ENCODE measurements at places on chromosomes 3 and 15.

GRCh38 chr3:31227131-31227562 lies 305.6 kb upstream of the STT3B start:
- DNase-seq = no peak

DNA sequence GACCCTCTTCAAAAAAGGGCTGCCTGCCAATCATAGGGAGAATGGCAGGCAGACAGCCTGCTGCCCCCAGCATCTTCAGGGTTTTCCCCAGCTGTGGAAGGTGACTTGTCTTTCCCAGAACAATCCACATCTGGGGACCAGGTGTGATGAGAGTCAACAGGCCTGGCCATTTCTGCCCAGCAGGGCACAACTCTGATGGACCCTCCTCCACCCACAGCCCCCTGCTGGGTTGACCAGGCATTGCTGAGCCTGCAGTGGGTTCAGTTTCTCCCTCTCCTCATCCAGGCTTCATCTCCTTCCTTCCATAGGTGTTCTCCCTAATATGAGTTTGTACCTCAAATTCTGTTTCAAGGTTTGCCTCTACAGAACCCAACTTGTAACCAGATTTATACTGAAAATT lies 111.0 kb downstream of the MINAR1 start:
- DNase-seq = no peak

DNA sequence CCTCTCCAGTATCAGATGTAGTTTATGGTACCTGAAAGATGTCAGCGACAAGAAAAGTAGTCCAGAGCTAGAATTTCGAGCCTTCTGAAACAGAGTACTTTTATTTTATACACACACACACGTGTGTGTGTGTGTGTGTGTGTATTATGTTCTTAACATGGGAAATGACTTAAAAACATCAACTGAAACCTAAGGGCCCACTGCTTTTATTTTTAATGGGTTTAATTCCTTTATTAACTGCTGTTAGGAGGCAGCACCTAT lies 1.9 kb downstream of the TCF12 start:
- no peak for DNase-seq

DNA sequence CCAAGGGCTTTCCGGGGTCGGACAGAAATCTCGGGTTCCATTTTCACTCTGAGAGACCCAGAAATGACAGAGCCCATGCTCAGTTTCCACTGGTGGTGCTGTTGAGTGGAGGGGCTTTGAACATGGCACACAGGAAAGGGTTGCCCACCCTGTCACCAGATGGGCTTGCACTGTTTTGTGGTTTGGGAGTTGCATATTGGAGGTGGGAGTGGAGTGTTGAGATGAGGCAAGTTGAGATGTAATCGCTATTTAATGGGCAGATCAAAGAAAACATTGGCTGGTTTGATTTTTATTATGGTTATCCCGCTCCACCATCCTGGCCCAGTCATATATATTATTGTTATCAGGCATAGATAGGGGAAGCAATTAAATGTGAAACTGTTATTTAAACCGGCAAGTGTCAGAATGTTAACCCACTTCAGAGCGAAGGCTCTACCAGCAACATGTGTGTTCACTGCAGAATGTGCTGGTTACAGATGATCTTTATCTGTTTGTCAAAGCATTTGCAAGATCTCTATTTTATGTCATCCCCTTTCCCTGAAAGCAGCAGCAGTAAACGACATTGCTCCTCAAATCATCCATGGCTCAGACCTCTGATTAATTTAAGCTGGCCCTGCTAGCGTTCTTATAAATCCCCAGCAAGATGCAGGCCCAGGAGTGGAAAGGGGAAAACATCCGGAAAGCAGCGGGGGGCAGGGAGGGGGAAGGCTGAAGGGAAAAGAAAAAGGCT lies 58.3 kb upstream of the TSEN2 start:
- no peak for DNase-seq

- no peak for DNase-seq
Observed at GRCh38 chr15:87322265-87322664, 934.3 kb downstream of the NTRK3 start.

DNA sequence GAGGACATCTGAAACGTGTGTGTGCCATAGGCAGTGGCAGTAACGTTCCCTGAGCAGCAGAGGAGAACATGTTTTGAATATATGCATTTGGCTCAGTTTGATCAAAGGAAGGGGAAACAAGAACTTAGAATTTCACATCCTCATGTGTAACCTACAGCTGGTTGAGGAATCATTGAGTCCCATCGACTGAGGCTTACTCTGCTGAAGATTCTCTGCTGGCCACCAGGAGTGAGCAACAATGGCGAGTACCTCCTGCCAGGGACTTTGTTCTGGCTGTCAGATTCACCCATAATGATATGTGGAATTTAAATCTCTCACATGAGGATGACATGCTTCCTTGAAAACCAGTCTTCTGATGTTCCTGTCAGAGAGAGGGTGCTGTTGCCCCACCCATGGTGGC lies 21.3 kb downstream of the GORASP1 start:
- DNase-seq = no peak

DNA sequence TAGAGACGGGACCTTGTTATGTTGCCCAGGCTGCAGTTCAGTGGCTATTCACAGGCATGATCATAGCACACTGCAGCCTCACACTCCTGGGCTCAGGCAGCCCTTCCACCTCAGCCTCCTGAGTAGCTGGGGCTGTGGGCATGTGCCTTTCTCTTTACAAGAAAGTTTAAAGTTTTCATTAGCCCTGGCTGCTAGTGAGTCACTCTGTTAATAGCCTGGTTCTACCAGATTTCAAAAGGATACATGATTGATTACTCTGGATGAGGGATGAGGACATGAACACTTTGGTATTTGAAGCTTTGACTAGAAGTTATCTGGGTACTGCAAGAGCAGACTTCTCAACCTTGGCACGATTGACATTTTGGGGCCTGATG lies 95.1 kb downstream of the DHX36 start:
- no peak for DNase-seq

DNA sequence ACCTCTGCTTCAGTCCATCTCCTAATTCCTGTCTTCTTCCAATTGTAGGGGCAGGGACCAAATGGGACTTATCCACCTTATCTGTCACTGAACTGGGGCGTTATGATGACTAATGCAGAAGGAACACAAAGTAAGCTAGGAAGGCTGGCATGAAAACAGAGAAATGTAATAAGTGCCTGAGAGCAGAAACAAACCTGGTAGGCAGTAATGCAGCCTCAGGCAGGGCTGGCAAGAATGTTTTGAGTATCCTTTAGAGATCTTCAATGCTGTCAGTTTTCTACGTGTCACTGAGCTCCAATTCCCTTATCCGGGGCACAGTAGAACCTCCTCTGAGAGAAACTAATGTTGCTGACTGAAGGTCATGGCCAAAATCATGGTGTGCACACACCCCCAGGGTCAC lies 246.2 kb upstream of the TBL1XR1 start:
- no peak for DNase-seq

- DNase-seq = no peak
Observed at GRCh38 chr15:35184646-35185045, 99.6 kb upstream of the NANOGP8 start.

- no peak for DNase-seq
Observed at GRCh38 chr15:66241087-66241907, 12.3 kb downstream of the MEGF11 start.

DNA sequence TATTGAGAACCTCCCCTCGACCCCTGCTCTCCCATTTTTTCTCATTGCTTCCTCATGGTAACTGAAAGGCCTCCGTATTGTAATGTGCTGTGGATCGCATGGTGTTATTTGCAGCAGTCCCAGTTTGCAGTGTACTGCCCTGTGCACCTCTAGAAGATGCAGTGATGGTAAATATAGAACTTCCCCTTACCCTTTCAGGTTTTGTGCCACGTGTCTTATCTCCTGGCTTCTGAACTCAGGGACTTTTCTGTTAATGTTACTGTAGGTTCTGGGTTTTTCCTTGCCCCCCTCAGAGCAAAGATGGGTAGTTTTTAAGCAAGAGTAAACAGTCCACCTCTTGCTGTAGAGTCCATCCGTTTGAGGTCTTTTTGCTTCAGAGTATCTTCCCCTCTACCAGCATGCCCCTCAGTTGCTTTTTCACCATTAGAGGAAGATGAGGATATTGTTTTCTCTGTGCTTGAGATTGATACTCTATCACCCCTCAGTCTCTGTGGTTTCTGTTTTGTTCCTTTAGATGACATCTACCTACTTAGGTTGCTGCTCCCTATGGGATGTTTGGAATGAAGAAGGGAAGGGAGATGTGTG lies 22.4 kb downstream of the CHD2 start:
- no peak for DNase-seq

DNA sequence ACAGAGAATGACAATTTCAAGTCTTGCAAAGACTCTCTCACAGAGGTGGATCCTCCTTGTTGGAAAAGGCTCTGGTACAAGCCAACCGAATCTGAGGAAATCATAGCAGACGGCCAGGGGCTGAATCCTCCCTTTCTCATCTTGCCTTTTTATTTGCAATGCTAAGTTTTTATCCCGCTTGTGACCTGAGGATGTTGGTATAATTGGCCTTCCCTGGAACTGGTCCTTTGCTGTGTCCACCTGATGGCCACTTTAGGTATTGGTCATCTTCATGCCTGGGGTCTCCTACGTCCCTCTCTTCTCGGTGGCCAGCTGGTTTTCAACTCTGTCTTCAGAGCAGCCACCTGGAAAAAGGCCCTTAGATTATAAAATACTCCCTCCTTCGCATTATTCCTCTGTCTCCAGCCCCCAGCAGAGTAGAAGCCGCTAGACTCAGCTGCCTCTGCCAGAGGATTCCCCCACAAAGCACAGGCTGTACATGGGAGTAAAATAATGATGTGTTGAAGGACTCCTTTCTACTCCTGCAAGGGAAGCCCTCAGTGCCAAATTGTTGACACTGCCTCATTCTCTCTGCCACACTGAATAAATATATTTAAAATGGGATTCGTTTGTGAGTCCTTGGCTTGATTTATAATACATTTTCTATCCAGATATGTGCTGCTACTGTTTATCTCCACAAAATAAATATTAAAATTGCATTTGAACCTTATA lies 208.9 kb upstream of the CFAP20DC start:
- no peak for DNase-seq

DNA sequence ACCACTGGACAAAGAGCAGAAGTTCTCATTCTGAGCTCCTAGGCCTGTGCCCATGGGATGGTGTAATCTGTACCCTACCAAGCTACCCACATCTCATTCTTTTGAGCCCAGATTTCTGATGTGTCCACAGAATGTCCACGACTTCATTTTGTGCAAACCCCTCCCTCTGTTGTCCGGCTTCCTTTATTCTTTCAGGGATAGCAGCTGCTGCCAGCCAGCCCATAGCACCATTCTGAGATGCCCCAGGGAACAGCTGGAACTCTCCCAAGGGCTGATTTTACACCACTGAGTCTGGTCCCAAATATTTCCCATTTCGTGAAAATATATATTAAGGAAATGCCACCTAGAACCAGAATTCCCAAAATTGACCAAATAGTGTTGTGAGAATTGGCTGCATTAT lies 236.6 kb downstream of the SATB1 start:
- no peak for DNase-seq

DNA sequence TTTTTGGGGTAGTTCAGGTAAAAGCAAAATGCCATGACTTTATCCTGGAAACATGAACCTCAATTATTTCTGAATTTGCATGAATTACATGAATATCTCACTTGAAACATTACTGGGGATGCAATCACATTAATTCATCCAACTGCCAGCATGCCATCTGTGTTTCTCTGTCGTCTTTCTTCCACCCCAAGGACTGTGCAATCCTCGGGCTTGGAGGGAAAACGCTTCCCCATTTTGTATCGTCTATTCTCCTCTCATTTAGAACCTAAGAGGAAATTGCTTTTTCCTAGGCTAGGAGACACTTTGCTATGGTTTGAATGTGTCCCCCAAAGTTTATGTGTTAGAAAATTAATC lies 109.4 kb downstream of the SQOR start:
- no peak for DNase-seq

DNA sequence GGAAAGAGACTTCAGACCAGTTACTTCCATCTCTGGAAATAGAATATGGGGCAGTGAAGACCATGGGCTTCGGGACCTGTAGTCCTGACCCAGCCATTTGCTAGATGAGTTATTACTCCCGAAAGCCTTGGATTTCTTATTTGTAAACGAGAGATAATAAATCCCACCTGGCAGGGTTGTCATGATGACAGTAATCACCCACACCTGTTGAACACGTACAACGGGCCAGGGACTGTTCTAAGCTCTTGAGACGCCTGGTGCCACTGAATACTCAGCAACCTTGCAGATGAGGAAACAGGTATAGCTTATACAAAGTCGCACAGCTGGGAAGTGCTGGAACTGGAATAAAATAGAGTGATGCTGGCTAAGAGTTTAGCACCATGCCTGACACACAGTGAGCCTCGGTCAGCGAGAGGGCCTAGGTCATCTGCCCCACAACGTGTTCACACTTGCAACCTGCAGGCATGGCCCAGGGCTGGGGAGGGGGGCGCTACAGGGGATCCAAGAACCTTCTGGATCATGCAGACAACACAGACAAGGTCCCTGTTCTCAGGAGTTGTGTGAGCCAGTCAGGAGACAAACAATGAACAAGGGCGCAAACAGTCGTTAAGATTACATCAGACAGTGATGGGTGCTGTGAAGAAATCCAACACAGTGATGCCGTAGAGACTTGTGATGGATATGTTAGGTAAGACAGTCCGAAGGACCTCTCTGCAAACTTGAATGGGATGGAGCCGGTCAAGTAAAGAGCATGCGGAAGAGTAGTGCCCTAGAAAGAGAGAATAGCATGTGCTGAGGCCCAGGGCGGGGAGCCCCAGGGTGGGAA lies 89.2 kb downstream of the CORO2B start:
- no peak for DNase-seq

DNA sequence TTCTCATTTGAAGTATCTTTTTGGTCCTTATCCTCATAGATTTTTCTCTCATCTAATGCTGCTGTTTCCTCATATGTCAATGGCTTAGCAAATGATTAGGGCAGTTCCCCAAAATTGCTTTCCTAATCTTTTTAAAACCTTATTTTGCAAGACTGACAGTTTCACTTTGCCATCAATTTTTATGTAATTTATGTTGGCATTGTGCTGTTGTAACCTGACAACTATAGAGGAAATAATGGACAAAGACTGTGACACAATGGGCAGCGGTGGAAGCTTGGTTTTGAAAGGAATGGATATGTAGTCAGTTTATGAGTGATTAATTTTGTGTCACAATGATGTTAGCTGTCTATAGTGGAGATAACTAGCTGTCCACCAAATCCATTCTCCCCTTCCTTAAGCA lies 10.6 kb upstream of the SH3BP5 start:
- no peak for DNase-seq

DNA sequence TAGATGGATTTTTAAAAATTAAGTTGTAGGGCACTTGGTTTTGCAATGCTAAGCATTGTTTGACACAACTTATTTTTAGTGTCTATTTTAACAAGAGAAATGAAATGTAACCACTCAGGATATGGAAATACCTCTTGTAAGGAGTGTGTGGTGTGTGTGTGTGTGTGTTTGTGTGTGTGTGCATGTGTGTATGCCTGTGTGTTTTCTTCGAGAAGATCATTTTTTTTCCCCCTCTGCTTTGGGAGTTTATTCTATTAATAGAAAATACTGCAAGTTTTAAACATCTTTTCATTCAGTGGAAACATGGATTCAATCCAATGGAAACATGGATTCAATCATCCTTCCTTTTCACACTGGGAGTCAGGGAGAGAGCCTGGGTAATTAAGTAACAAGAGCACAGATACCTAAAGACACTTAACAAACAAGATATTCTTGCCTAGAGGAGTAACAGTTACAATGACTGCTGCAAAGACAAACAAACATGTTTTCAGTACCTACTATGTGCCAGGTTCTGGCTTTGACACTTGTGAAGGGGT lies 567.2 kb upstream of the TBL1XR1 start:
- DNase-seq = no peak

Data from activated T-cell treated with anti-CD3 and anti-CD28 coated beads, Interleukin-2, amount 50 U/mL, for 72 hours (primary cell).